Heart right ventricle (tissue), 16 donors: ENCODE measurements at places on chromosomes 4 and X. TPM values are rescaled to one million over a fixed set of nuclear protein-coding genes. Genes with fewer than 3 reads are reported as not detected.

DNA sequence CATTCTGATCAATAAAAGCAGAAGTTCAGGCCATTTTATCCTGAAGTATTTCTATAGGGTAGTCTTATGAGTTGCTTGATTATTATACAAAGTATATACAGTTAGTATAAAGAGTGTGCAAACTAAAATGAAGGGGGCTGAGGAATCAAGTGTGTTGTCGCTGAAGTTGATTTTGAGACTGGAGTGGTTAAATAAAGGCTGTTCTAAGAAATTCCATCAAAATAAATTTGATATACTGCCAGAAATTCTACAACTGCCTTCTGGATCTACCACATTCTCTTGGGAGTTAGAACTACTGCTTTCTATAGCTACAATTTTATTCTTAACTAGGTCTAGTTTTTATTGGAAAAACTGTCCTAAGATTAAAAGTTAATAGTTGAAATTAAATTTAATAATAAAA is 12.4 kb downstream of the EDNRA start:
- DNase-seq, result no peak

DNA sequence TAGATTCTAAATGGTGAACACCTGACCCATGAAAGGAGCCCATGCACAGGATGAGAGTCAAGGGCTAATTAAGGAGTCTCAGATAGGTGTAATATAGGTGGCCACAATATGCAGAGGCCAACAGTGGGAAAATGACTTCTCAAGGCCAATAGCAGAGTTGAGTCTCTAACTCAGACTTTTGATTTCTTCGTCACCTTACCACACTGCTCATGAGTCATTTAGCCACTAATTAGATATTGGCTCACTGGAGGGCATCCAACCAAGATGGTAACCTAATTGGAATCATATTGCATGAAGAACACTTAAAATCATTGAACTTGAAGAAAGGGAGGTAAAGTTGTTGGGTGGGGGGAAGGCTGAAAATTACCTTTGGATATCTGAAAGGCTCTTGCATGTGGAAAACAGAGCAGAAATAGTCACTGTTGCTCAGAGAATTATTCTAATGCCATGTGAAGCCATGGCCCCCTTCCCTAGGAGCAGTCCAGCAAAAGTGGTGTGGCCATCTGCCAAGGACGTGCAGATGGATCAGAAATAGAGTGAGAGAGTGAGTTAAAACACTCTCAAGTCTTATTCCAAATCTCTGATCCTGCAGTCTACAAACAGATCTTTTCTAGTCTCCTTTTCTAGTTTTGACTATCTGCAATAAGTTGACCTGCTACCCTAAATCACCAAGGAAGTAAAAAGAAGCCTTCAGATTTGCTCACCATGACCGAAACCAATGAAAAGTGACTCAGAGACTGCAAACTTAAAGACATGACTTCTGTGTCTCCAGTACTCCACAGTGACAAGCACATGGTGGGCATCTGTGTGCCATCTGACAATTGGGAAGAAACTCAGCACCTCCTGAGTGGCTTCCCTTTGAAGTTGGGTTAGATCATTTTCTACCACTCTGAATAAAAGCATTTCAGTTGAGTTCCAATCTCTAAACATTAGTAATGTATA is 93.9 kb upstream of the C1QTNF7 start:
- no peak for DNase-seq

DNA sequence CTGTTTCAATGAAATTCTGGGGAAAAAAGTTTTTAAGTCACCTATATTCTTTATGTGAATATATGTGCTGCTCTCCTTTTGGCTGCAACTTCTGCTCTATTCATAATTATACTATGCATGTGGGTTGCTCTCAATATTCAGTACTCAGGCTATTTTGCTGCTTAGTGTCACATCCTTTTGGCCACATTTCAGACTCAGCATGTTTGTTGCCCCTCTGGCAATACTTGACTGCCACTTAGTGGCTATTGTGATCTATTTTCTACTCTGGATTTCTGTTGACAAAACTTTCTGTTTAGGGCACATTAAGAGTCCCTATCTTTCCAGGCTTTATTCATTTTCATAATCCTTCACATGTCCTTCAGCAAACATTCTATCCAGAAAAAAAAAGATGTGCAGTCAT is 15.8 kb upstream of the CT45A1 start:
- DNase-seq, result no peak

- peak; percentile 74 for DNase-seq
These were observed at the start of gene BST1 for GRCh38 chr4:15702941-15703403. TSS of gene BST1 (plus strand) at chr4:15703065. CDS start at chr4:15703145, 80 bp downstream.

- peak; percentile 19 for DNase-seq
These were observed at the start of gene TLR1 for GRCh38 chr4:38804654-38805295. TSS of gene TLR1 (minus strand) at chr4:38804791. CDS start at chr4:38798831, 5,960 bp downstream.

GRCh38 chrX:44947995-44948394 is 75.0 kb downstream of the KDM6A start:
- no peak for DNase-seq

VSIG4 gene
- 12.1 TPM for total RNA-seq

TMSB15A gene
- not detected for total RNA-seq

PPP2R2C gene
- total RNA-seq, result 2.6 TPM

NWD2 gene
- 0.37 TPM for total RNA-seq
